ENCODE measurements at places on chromosomes 2 and 18.
A peak's percentile ranks its signal among the peaks of the same experiment; 100 is the strongest.

- peak; percentile 21 for DNase-seq
Observed at GRCh38 chr2:157261199-157261782, 3.8 kb downstream of the GALNT5 start.

- no peak for DNase-seq
Observed at GRCh38 chr18:39564716-39565115, 1999.1 kb upstream of the CELF4 start.

GRCh38 chr2:55010915-55011314, 39.3 kb downstream of the RTN4 start:
- no peak for DNase-seq

DNA sequence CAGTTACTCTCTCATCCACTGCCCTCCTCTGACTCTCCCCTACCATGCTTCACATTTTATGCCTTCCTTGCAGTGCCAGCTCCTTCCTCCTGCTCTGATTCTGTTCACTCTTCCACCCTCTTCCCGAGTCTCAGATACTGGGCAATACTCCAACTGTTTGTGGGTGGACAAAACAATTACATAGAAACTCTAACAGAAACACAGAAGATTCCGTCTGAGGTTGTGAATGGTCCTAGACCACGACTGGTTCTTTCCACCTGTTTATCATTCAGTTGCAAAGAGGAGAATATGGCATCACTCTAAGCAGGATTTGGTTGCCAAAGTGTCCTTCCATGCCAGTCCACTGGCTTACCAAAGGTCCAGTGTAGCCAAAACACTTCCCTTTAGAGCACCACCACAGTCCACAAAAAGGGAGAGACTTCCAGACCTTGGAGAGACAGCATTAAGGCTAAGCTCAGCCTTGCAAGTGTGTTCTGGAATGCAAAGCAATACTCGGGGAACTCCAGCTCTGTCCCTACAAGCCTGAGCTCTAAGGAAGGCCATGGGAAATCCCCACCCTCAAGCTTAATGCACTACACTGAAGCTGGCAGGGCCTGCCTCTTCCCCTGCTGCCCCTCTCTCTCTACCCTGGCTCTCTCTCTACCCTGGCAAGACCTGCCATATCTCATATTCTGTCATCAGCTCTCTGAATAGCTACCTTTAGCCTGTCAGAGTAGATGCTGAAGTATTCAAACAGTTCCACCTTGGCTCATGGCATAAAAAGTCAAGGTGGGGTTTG, 33.6 kb upstream of the RND3 start:
- DNase-seq = no peak

DNA sequence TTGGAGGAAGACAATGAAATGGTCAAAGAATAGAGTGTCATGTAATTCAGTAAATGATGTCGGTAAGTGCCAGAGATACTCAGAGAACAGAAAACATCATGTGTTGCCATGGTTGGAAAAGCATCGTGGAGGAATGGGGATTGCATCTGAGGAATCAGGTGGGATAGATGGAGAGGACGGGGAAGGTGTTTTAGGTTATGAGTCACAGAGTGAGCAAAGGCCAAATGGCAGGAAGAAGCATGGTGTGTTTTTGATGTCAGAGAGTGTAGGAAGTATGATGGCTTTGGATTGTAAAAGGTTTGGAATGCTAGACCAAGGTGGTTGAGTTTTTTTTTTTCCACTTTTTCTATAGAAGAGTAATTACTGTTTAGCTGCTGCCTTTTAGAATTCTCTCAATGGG, 27.5 kb upstream of the CD28 start:
- DNase-seq = no peak

- no peak for DNase-seq
Observed at GRCh38 chr18:27616324-27616723, 431.2 kb upstream of the CHST9 start.

- no peak for DNase-seq
Observed at GRCh38 chr2:235716875-235717496, 223.1 kb downstream of the AGAP1 start.

- no peak for DNase-seq
Observed at GRCh38 chr2:205698286-205699268, 16.3 kb downstream of the NRP2 start.

DNA sequence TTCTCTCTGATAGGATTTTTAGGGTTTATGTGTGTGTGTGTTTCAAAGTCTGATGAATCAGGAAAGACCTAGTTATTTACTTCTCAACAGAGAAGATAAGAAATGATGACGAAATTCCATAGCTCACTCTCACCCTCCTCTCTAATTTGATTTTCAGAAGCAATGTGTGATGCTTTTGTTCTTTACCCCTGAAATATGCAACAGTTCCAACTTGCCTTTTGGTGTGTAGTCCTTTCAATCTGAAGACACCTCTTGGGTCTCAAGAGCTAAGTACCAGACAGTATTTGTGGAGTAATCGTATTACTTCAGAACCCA, 18.7 kb upstream of the LCLAT1 start:
- DNase-seq = no peak

DNA sequence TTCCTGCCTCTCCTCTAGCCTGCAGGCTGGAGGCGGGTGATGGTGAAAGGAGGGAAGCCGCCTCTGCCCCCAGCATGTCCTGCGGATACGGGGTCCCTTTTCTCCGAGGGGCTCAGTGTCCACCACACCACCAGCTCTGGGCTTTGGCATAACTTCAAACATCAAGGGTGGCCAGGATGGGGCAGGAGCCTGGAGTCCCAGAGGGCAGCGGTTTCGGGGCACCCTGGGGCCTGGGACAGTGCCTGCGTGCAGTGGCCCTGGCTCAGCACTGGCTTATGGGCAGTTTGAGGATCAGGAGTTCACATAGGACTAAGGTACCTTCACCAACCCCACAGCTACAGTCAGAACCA, 85.5 kb upstream of the GPC1 start:
- no peak for DNase-seq

DNA sequence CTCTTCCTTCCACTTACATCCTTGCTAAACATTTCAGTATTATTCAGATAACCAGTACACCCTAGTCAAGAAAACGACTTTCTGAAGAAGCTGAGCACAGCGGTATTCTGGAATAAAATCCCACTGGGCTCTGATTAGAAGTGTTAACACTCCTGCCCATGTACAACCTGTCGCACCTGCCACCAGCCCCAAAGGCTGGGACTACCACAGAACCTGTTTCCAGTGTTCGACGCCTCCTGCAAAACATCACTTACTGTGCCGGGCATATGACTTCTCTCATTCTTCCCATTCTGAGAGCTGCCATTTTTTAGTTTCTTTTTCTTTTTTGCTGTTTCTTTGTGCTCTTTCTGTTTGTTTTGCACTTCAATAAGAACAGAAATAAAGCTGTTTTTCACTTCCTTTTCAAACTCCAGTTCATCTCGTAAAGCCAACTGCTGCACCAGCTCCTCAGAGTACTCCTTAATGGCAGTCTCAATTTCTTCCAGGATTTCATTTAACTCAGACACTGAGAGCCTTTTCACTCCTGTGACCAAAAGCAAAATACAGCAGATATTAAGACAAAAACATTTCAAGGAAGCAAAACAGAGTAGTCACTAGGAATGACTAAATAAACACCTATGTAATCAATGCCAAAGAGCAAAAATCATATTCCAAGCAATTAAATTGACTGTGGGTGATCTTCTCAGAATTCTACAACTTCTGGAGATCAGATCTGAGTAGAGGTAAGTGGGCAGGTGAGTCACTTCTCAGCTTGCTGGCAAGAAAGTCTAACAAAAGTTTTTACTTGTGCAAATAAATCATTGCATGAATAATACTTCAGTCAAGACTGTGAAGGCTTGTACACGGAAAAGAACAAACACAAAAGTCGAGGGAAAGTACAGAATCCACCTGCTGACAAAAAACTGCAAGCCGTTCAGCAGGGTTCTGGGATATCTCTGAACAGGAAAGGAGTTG, 19.3 kb downstream of the FEZ2 start:
- no peak for DNase-seq

GRCh38 chr18:79983793-79984192, 4.6 kb downstream of the TXNL4A start:
- no peak for DNase-seq

DNA sequence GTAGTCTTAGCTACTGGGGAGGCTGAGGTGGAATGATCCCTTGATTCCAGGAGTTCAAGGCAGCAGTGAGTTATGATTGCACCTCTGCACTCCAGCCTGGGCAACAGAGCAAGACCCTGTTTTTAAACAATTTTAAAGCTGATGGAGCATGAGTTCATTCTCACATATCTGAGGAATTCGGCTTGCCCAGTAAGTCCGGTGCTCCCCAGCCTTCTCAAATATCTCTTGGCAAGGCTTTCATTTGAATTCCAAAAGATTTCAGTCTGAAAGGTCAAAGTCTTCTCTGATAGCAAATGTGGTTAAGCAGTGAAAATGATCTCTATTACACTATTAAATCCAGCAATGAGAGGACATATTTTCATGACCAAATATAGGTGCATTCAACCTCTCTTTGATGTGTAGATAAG, 27.9 kb downstream of the PIEZO2 start:
- no peak for DNase-seq

GRCh38 chr2:219559156-219559915, 12.0 kb downstream of the OBSL1 start:
- no peak for DNase-seq

Data from stimulated activated CD4-positive, alpha-beta T cell treated with anti-CD3 and anti-CD28 coated beads, Interleukin-1b, Interleukin-23, amount 100 ng/mL, for 1 hour (primary cell).